Mesenteric fat pad (tissue), 1 donor: ENCODE measurements at places on chromosomes 4 and X. TPM values are rescaled to one million over a fixed set of nuclear protein-coding genes. Genes with fewer than 3 reads are reported as not detected.

Gene GAGE12F
- total RNA-seq: not detected

Gene GABRQ
- not detected for total RNA-seq

Gene EDA
- total RNA-seq: 3.1 TPM

- DNase-seq: no peak
These were observed 86.9 kb downstream of the CHRNA9 start for GRCh38 chr4:40421839-40422708.

DNA sequence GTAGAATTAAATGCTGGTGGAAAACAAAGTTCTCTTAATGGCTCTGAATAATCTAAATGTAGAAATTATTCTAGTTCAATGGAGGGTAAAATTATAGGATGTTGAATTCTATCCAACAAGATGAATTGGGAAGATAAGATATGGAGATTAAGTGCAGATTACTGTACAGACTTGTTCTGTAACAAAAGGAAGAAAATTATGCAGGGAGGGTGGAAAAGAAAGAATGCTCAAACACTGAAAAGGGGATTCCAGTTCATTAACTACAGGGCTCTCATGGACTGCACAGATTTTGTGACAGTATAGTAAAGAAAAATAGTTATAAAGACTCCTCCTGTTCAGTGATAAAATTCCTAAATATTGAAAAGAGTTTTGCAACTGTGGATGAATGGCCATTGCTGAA lies 1794.0 kb upstream of the PCDH7 start:
- DNase-seq: no peak

DNA sequence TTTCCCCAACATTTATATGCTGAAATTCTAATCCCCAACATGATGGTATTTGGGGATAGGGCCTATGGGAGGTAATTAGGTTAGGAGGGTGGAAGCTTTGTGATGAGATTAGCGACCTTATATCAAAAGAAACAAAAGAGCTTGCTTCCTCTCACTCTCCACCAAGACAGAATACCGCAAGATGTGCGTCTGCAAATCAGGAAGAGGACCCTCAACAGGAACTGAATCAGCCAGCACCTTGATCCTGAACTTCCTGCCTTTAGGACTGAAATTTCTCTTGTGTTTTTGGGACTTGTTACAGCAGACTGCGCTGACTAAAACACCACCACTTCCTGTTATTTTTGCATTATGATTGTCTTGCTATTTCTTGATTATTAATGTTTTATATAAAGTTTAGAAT lies 1889.4 kb downstream of the C4orf33 start:
- DNase-seq: no peak
